ENCODE measurements at places on chromosomes 12 and 14.

- DNase-seq = no peak
These were observed 696.1 kb downstream of the DIO2 start for GRCh38 chr14:79515158-79515557.

- DNase-seq = no peak
These were observed 57.3 kb upstream of the SYNE2 start for GRCh38 chr14:63795532-63795931.

- DNase-seq = no peak
These were observed 1.9 kb downstream of the SRGAP1 start for GRCh38 chr12:63846238-63846967.

- DNase-seq = no peak
These were observed 10.6 kb downstream of the PHLDA1 start for GRCh38 chr12:76020731-76021672.

DNA sequence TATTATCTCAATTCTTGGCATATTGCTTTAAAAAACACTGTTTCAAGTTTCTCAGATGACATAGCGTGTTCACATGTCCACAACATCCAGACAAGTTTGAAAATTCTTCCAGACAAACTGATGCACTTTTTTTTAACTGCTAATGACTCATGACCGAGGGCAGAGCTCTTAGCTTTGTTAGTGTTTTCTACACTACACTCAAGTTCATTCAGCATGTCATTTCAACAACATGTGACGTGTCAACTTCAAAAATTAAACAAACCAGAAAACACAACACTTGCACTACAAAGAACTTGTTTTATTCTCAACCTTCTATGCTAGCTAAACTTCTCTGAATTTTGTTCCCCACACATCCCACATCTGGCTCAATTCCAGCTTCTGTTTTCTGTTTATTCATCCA lies 1186.3 kb upstream of the FLRT2 start:
- no peak for DNase-seq

DNA sequence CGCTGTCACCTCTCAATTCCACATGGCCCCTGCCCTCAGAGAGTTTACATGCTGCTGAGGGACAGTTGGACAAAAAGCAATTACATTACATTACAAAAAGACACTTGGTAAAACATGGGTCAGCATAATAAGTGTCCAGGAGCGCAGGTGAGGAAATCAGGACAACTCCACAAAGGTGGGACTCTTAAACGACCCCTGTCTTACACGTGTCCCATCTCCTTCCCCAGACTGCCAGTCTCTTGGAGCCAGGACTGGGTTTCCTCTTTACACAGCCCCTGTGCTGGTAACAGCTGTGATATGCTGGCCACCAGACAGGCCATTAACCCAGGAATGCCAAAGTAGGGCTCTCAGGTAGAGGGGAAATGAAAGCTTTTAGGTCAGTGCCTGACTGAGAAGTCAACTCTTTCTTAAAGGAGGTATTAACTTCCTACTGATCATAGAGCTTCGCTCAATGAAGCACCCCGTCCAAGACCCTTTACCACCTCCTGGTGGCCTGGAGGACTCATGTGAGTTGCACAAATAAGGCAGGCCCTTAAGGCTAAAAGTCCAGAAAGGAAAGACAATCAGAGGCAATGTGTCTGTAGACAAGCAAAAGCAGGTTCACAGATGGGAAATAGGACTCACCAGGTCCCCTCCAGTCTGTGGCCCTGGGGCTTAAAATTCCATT lies 55.5 kb downstream of the ANO2 start:
- DNase-seq = no peak

Measured in D341Med (cell line).